CD4-positive, CD25-positive, alpha-beta regulatory T cell (primary cell): ENCODE measurements at places on chromosomes 4 and X. TPM values are rescaled to one million over a fixed set of nuclear protein-coding genes. Genes with fewer than 3 reads are reported as not detected.

Gene HTR2C
- polyA plus RNA-seq = not detected

Gene TLR6
- polyA plus RNA-seq = 2.3 TPM

GRCh38 chr4:53548662-53549061, 42.6 kb downstream of the LNX1 start:
- DNase-seq = no peak

Gene GABRQ
- polyA plus RNA-seq = not detected

GRCh38 chrX:15310117-15310516, 5.3 kb downstream of the ASB11 start:
- DNase-seq = no peak

Gene NONO
- 171 TPM for polyA plus RNA-seq

DNA sequence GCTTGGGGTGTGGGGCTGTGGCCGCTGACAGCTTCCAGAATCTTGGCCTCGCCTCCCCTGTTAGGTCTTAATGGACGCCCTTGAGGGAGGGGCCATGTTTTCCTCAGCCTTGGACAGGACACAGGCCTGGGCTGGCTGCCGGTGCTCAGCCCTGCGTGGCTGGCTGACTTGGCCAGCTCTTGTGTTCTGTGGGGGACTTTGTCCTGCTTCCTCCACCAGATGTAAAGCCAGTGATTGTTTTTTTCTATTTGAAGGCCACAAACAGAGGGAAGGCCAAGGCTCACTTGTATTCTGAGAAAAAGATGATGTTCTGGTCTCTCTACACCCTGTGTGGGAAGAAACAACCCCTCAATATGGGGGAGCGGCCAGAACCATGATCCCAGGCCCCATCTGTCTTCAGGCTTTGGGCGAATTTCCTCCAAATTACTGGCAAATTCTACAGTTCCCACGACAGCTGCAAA, 71.3 kb downstream of the HTRA3 start:
- no peak for DNase-seq

Gene PPBP
- not detected for polyA plus RNA-seq
